AG20443 (cell line): ENCODE measurements at places on chromosomes 3 and 15.

GRCh38 chr15:49212897-49213296, 42.9 kb downstream of the GALK2 start:
- no peak for DNase-seq

DNA sequence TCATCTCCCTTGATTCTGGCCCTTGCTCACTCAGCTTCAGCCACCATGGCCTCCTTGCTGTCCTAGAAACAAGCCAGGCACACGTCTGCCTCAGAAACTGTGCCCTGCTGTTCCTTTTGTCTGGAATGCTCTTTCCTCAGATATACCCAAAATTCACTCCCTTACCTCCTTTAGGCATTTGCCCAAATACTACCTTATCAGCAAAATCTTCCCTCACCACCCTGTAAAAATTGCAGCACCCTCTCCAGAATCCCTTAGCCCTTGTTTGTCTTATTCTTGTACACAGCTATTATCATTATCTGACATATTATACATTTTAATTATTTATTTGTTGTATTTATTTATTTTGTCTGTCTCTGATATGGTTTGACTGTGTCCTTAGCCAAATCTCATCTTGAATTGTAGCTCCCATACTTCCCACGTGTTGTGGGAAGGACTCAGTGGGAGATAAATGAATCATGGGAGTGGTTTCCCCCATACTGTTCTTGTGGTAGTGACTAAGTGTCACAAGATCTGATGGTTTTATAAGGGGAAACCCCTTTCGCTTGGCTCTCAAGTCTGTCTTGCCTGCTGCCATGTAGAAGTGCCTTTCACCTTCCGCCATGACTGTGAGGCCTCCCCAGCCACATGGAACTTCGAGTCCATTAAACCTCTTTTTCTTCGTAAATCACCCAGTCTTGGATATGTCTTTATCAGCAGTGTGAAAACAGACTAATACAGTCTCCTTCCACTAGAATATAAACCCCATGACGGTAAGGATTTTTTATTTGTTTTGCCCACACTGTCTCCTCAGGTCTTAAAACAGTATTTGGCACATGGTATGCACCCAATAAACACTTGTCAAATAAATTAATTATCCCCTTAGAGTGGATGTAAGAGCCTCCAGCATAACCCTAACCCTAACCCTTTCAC, 60.0 kb upstream of the STT3B start:
- DNase-seq: no peak

GRCh38 chr15:68572309-68572708, 6.5 kb upstream of the CORO2B start:
- no peak for DNase-seq

DNA sequence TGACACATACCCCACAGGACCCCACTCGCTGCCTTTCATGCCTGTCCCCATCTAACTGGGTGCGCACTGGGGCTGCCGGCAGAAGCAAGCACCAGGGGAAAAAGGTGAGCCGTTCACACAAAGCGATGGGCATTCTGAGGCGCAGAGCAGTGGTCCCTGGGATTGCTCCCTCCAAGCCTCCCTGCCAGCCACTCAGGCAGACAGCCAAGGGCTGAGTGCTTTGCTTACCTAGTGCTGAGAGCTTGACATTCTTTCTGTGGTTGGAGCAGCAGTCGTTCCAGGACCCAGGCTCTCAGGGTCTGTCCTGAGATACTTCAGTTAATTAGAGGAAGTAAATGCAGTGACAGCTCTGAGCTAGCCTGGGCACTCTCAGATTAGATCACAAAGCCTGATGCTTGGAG, 5.7 kb downstream of the ESYT3 start:
- no peak for DNase-seq

DNA sequence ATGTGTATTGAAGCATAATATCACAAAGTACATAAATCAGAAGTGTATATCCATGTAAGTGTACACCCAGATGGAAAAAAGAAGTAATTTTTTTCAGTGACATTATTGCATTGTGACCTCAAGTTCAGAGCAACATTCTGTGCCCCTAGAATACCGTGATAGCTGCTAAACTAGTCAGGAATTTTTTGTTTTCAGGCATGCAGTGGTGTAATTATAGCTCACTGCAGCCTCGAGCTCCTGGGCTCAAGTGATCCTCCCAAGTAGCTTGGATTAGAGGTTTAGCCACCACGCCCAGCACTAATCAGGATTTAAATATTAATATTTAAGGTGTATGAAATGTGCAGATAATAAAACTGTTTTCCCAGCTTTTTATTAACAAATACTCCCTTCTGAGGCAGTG, 25.5 kb downstream of the SEC62 start:
- no peak for DNase-seq

- DNase-seq: peak; percentile 59
These were observed 488.7 kb upstream of the TPRG1 start for GRCh38 chr3:188683032-188683521.

DNA sequence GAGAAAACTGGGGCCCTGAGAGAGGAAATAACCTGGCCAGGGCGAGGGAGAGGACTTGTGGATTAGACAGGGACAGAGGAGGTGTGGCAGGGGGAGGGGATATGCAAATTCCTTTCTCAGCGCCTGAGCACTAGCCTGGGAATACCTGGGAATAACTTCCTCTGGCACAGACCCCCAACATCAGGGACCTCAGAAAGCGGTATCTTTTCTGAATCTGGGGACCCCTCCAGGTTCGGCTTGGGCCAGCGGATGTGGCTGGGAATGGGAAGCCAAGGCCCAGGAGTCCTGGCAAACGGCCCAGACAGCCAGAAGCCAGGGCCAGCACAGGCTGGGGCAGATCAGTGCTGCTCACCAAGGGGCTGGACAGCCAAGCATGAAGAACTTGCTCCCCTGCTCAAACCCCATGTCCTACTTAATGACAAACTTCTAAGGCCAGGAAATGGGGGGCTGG, 9.2 kb upstream of the ACSBG1 start:
- DNase-seq: peak; percentile 53

DNA sequence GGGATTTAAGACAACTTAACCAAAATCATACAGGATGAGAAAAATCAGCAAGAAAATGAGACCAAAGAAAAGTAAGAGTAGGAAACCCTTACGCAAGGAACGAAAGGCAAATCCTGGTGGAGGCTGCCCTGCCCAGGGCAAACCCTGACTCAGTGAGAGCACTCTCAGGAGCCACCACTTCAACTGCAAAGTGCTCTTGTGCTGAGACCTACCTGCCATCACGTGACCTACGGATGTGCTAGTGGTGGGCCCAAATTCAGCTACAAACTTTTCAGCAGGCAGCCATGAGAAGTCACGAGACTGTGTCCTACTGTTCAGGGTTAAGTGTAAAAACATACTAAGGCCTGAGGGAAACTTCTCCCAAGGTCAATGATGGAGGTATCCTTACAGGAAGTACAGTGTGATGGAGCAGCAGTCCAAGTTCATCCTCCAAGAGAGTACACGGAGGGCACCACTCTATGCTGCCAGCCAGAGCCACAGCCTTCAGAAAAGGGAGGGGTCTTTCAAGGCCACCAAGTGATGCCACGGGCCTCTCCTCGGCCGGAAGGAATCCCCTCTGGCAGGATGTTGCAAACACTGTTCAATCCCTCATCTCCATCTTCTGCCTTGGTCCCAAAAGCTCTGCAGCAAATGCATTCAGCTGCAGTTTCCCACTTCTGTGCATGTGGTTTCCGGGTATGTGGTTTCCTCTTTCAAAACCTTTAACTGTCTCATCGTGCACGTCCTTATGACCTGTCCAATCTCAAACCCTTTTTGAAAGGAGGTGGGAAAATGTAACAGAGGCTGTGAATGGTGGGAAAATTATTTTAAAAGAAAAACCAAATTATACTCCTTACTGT, 9.5 kb downstream of the CHSY1 start:
- DNase-seq: peak; percentile 67

- DNase-seq: no peak
These were observed 88.3 kb upstream of the PPIB start for GRCh38 chr15:64251121-64251520.

DNA sequence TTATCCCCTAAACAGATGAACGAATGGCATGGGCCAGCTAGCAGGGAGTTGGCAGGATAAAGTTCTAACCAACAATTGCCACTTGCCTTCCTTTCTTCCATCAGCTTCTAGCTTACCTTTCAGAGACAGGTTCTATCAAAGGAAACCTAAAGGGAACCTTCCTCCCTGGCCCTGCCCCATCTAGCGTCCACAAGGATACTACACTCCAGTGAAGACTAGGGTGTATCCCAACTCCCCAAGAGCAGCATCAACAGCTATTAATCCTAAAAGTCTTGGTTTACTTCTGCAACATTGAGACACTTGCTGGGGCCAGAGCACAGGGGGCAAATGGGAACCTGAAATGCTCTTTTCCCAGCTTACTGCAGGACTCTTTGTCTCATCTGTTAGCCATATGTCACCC, 37.0 kb upstream of the TMC3 start:
- DNase-seq: peak; percentile 11

GRCh38 chr3:188266562-188267274, 112.8 kb downstream of the LPP start:
- peak; percentile 71 for DNase-seq

- DNase-seq: no peak
These were observed 112.1 kb downstream of the LRRK1 start for GRCh38 chr15:101031213-101031612.

- DNase-seq: peak; percentile 90
These were observed 17.8 kb downstream of the MYL3 start for GRCh38 chr3:46845397-46845859.

GRCh38 chr3:120713262-120713661, 29.1 kb downstream of the RABL3 start:
- DNase-seq: no peak

DNA sequence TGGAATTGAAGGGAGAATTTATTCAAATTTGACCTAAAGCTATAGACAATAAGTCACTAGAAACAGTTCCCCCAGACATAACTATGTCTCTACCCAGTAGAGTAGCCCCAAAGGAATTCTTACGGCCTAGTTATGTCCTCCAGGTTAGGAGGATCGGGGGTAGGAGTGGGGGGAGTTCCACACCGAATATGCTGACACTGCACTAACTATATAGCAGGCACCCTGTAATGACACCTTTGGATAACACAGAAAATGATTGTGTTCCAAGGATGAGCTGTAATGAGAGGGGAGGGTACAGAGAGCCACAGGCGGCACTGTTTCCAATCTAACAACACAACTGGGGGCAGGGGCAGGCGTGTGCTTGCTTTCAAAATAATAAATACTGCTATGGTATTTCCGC, 376.2 kb upstream of the RORA start:
- no peak for DNase-seq

DNA sequence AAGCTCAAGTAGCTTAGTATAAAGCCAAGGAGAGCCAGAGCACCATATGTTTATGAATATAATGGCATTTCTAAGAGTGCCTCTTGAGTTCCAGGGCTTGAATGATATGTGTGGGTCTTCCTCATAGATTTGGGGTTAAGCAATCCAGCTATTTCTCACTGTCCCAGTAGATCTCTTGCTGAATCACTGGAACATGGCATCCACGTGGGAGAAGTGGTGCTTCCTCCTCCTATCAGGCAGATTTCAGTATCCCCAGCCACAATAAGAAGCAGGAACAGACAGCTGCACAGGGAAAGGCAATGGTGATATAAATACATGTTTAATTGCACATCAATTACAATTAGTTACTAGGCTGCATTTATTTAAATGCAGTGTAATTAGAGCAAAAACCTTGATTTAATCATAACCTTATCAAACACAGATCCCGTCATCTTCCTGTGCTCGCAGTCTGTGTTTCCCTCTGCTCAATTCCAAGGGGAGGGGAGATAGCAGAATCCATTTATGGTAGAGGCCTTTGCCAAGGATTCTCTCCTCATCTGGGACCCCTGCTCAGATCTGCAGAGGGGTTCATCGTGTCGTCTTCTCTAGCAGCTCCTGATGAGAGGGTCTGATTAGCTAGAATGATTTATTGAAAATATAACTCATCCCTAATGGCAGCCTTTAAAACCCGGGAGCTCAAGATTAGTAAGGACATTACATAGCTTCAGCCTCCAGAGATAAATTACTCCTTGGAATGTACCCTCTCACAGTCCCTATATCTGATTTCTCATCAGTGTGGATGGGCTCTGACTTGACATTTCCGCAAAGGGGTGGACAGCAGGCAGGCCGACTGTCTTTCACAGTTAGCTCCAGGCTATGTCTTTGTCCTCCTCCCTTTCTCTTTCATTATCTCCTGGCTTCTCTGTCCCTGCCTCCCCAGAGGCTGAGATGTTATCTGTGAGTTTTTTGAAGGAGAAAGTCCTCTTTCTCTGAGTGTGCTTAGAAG, 775.9 kb downstream of the AGBL1 start:
- no peak for DNase-seq

- no peak for DNase-seq
These were observed 113.5 kb upstream of the ALCAM start for GRCh38 chr3:105253225-105253624.

DNA sequence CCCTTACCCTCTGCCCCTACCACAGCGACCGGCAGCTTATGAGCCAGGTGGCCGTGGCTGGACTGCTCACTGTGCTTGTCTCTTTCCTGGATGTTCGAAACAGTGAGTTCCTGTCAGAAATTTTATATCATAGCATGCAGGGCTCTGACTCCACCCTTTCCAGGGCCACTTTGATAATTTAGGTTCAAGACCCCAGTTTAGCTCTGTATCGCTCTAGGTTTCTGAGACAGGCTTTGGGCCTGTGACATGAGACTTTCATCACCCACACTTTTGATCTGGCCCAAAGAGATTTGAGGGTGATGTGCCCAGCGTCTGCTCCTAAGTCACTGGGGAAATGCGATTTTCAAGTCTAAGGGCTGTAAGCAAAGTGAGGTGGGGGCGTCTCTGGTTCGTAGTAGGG, 6.5 kb upstream of the EIF4G1 start:
- no peak for DNase-seq

- DNase-seq: no peak
These were observed 2.0 kb upstream of the PDE8A start for GRCh38 chr15:84979651-84980050.
